ENCODE measurements at places on chromosomes 11 and 22.
A peak's percentile ranks its signal among the peaks of the same experiment; 100 is the strongest.

GRCh38 chr11:66014804-66015453 is 3.1 kb downstream of the CST6 start:
- no peak for DNase-seq

GRCh38 chr11:34634694-34635062 is 13.8 kb downstream of the EHF start:
- DNase-seq, result no peak

DNA sequence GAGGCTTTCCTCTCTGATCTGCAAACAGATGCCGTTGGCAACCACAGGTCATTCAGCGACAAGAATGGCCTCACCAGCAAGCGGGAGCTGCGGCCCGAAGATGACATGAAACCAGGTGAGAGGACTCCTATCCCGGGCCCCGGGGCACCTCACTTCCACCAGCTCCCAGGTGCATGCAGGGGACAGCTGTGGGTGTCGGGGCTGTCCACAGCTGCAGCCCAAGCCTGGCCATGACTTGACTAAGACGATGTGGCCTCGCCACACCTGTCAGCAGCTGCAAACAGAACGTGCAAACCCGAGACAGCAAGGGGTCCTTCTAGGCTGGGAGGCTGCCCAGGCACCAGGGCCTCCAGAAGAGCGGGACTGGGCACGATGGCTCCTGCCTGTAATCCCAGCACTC is 3.6 kb downstream of the GAL start:
- no peak for DNase-seq

DNA sequence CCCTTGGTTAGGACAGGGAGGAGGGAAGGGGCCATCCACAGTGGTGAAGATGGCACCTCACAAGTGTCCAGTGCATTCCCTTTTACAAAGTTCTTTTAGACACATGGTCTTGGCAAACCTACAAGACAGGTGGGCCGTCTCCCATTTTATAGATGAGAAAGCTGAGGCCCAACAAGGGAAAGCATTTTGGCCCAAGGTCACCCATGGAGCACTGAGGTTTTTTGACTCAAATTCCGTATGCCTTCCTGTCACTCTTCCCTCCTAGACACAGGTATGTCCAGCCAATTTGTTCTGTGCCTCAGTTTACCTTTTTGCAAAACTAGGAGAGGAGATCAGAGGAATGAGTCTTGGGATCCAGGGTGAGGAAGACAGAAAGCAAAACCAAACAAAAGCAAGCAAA is 1.2 kb downstream of the C1QTNF4 start:
- no peak for DNase-seq

GRCh38 chr22:46679706-46680269 is 58.3 kb downstream of the CERK start:
- DNase-seq, result no peak

DNA sequence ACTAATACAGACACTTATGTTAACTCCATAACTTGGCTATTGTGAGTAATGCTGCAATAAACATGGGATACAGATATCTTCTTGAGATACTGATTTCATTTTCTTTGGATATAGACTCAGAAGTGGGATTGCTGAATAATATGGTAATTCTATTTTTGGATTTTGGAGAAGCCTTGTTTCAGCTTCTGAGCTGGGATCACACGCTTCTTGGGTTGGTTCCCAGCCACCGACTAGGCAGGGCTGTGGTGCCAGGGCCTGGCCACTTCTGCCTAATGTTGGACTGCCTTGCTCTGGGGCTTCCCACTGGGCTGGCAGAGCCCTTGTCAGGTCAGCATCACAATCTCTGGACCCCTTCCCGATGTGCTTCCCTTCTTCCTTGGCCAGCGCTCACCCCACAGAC is 14.0 kb upstream of the MCHR1 start:
- no peak for DNase-seq

DNA sequence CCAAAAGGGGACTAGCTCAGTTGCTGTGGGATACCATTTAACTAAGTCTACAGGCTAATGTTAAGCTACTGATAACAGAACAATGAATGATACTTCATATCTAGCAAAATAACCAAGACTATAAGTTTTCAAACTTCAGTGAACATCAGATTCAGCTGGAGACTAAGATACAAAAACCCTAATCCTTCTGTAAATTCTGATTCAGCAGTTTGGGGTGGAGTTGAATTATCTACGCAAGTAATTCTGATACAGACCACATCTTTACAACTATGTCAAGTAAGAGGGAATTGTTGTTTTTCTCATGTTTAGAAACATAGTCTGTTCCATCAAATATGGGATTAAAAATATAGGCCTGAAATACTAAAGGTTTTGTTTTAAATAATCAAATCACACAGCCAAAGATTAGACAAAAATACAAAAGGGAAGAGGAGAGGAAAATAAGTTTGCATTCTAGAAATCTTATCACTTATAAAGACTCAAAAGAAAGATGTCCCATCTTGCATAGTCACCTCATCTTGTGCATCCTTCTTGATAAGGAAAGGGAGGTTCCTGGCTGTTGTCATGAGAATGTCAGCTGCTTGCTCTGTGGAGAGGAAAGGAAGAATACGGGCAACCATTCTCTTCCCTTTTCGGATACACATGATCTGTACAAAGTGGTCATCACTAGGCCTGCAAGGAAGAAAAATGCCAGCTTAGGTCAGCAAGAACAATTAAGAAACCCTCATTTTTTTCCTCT is 21.4 kb downstream of the PATL1 start:
- no peak for DNase-seq

DNA sequence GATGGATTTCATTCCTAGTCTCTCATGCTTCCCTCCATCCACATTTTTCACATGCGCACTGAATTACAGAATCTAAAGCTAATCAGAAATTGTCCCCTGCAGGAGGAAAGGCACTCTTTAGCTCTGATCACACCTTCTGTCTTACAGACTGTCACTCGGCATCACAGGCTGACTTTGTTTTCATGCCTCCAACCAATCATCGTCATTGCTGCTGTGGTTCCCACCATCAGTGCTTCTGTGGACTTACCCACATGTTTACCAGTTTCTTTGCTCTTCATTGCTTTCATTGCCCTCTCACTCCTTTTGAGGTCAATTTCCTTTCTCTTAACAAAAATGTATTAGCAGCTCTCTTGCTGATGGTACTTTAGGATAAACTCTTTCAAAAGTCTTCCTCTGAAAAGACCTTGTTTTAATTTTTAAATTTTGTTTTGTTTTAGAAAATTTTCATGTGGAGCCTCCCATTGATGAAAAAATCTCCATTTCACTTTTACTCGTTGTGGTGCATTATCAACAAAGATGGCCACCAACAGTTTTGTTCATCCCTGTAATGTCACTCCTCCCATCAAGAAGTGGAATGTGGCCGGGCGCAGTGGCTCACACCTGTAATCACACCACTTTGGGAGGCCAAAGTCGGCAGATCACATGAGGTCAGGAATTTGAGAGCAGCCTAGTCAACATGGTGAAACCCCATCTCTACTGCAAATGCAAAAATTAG is 20.2 kb upstream of the TREH start:
- no peak for DNase-seq

- no peak for DNase-seq
Measured at GRCh38 chr11:85947431-85948272, 92.5 kb downstream of the CCDC83 start.

GRCh38 chr11:73184953-73185671 is 33.0 kb upstream of the P2RY2 start:
- peak; percentile 9 for DNase-seq

- DNase-seq, result no peak
Measured at GRCh38 chr22:41620589-41621098, at the start of gene DESI1. DESI1 (minus strand) TSS chr22:41621043; CDS start chr22:41620839, 204 bp downstream.

GRCh38 chr22:50269970-50270665 is at the start of gene MAPK11:
MAPK11 (minus strand) TSS chr22:50270380; CDS start chr22:50270292, 88 bp downstream.
- no peak for DNase-seq

- no peak for DNase-seq
Measured at GRCh38 chr22:45512363-45512762, 9.7 kb downstream of the FBLN1 start.

DNA sequence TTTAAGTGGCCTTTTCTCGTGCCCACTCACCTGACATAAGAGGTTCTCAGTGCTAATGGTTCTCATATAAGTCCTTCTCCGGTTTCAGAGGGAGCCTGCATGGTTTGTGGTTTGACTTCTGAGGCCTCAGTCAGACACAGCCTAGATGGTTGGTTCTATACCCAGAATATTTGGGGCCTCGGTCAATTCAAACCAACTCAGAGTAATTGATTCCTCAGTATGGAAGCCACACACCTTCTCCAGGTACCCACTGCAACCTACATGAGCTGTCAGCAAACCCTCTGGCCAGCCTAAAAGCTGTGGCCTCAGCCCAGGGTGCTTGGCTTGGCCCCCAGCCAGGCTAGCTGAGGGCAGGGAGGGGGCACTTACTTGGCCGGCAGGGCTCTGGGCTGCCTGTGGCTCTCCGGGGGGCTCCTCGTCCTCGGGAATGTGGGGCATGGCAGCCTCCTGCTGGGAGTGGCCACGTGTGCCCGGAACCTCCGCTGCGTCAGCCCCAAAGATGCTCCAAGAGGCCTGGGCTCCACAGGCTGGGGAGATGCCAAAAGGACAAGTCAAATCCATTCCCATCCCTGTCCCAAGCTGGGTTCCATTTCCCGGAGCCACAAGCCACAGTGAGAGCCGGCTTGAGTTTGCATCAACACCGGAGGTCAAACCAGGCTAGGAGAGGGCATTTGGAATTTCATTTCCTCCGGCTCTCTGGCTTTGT is 41.7 kb downstream of the IRAG1 start:
- no peak for DNase-seq

GRCh38 chr11:14112721-14113120 is 150.2 kb downstream of the SPON1 start:
- no peak for DNase-seq

DNA sequence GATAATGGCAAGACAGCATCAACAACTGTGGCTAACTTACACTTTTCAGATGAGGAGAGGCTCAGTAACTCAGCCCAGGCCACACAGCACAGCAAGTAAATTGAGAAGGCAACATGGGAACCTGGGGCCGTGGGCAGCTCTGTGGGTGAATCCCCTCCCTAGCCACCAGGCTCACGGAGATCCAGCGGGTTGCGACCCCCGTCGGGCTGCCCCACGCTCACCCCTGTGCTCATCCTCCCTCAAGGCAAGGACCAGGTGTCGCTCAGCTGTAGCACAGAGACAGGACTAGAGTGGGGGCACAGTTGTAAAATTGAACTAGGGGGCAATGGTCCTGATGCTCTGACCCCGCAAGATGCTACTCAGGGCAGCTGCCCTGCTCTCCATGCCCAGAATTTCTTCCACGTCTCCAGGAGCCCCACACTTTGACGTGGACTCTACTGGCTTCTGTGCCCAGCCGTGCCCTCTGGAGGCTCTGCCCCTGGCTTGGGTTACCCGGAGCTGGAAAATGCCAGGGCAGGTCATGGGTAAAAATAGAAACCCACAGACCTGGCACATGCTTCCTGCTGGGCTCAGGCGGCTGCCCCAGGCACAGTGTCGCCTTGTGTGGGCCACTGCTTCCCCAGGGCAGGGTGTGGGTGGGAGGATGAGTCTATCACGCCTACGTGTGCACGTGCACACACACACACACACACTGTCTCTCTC is 9.0 kb downstream of the TUBA8 start:
- no peak for DNase-seq

DNA sequence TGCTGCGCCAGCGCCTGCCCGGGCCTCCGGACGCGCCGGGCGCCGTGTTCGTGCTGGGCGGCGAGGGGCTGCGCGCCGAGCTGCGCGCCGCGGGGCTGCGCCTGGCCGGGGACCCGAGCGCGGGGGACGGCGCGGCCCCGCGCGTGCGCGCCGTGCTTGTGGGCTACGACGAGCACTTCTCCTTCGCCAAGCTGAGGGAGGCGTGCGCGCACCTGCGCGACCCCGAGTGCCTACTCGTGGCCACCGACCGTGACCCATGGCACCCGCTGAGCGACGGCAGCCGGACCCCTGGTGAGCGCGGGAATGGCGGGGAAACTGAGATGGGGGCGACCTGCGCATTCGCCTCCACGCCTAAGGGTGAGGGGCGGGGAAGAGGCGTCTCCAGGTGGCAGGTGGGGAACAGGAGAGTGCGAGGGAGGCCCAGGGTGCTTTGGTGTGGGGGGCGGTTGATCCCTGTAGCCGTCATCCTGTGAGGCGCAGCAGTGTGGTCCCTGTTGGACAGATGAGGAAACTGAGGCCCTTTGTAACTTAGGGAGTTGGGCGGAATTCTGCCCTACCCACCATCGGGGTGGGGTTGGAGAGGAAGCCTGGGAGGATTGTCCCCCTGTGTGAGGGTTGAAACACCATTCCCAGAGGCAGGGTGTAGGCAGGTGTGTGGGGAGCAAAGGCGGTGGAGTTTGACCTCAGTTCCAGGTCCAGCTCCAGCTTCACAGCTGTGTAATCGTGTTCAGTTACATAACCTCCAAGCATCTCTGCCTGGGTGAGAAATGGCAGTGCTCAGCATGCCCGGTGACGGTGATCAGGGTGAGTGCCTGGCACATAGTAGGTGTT is 758 bp downstream of the PDXP start:
- DNase-seq, result no peak

GRCh38 chr11:96122601-96123074 is 198.7 kb upstream of the MTMR2 start:
- no peak for DNase-seq

DNA sequence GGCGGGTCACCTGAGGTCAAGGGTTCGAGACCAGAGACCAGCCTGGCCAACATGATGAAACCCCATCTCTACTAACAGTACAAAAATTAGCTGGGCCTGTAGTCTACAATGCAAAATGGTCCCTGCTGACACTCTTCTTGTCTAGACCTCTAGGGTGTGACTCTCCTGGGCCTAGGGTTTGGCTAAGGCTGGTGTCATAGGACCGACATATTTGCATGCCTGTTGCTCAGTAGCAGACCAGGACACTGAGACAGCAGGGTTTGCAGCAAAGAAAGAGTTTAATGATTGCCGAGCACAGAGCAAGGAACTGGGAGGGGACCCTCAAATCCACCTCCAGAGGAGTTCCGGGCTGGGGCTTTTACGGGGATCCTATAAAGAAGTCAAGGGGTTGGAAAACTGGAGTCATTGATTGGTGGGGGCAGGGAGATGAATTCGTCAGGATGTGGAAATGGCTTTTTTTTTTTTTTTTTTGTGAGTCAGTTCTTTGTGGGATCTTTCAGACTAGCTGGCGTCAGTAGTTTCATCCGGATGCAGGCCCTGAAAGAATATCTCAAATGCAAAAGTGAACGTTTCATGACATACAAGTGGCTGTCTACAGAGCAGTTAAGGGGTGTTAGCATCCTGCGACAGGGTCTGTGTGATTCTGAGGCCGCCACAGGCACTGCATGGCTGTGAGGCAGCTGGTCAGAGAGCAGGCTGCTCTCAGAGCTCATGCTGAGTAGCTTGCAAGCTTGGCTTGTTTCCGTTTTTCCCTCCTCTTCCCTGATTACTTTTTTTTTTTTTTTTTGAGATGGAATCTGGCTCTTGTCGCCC is 27.2 kb upstream of the A4GALT start:
- no peak for DNase-seq

Data from stimulated activated CD8-positive, alpha-beta memory T cell treated with anti-CD3 and anti-CD28 coated beads, Interleukin-4, amount 100 ng/mL, for 1 hour (primary cell).